Activated T-helper 1 cell treated with Interleukin-2 at 50 U/mL for 16 hours (primary cell): ENCODE measurements at places on chromosomes 1 and 21.

GRCh38 chr1:5456090-5456811 lies 536.0 kb downstream of the NPHP4 start:
- no peak for DNase-seq

DNA sequence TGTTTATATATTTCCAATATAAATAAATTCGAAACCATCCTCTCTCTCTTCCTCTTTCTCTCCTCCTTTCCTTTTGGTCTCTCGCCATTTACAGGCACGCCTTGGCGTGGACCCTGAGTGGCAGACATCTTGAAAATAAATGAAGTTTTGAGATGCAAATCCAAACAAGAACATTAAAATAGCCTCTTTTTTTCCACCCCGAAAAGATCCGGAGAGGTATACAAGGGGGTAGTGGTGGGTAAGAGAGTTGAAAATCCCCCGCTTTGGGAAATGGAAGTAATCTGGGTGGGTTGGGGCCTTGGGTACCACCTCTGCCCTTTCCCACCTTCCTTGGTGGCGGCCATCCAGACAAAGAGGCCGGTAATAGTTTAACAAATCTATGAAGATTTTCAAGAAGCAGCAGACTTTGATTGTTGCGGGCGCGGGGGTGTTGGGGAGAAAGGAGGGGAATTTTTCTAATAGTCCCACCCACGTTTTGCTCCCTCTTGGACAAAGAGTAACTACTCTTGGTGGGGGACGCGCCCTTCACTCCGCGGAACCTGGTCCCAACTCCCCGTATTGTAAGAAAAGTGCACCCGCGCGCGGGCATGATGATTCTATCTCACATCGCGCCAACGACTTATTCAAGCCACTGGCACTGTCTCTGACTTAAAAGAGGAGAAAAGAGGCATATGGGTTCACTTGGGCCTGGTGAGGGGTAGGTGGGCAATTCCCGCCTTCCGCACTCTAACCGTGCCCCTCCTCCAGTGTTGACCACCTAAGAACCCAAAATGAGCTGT lies 4.0 kb upstream of the FOXD3 start:
- no peak for DNase-seq

GRCh38 chr1:54401799-54402198 lies 4.4 kb downstream of the SSBP3 start:
- no peak for DNase-seq

DNA sequence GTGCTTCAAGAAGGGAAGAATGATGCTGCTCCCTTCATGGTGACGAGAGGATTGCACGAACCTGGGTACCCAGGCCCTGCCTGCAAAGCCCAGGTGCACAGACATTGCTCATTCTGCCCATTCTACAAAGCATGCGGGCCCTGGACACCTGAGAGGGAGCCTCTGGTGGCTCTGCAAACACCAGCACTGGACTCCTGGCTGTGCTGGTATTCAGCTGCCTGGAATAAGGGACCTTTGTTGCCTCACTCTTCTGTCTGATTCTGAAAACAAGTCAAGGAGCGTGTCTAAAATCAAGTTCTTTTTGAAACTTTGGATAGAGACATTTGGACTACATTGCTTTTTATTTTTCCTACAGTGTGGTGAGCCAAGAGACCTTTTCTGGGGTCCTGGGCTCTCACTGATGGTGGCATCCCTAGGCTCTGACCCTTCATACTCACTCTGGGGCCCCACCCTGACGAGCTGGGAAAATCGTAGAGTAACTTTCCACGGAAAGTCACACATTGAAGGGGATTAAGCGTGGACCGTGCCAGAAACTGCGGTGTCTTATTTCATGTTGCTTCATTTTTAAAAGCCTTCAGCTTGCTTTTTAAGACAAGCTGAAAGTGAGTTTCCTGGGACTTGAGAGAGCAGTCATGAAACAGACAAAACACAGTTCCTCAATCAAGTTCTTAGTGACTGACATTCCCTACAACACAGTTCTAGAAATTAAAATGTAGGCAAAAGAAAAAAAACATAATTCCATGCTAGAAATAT lies 24.0 kb downstream of the ABCA4 start:
- no peak for DNase-seq

DNA sequence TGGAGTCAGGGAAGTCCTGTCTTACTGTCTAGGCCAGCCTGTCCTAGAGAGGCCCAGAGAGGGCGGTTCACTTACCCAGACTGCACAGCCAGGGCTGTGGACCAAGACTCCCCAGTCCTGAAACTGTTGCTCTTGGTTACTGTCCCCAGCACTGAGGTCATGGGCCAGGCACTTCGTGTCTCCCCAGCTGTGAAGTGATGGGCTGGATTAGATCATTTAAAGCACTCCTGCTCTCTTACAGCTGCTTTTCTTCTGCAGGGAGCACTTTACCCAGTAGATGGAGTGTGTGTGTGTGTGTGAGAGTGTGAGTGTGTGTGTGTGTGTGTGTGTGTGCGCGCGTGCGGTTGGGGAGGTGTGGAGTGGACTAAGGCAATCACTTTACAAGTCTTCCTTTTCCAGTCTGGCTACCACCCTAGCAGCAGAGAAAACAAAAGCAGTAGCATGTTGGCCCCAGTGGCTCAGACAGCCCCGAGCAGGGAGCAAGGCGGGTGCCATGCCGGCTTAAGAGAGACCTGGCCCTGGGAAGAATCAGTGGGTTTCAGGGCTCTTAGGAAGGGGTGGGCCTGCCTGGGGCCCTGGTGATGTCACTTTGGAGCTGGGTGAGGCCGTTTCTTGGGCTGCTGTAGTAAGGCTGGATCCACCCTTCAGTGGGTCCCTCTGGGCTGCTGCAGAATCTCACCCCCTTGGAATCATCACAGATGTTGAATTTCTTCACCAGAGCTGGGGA lies 2.4 kb downstream of the SPSB1 start:
- no peak for DNase-seq

DNA sequence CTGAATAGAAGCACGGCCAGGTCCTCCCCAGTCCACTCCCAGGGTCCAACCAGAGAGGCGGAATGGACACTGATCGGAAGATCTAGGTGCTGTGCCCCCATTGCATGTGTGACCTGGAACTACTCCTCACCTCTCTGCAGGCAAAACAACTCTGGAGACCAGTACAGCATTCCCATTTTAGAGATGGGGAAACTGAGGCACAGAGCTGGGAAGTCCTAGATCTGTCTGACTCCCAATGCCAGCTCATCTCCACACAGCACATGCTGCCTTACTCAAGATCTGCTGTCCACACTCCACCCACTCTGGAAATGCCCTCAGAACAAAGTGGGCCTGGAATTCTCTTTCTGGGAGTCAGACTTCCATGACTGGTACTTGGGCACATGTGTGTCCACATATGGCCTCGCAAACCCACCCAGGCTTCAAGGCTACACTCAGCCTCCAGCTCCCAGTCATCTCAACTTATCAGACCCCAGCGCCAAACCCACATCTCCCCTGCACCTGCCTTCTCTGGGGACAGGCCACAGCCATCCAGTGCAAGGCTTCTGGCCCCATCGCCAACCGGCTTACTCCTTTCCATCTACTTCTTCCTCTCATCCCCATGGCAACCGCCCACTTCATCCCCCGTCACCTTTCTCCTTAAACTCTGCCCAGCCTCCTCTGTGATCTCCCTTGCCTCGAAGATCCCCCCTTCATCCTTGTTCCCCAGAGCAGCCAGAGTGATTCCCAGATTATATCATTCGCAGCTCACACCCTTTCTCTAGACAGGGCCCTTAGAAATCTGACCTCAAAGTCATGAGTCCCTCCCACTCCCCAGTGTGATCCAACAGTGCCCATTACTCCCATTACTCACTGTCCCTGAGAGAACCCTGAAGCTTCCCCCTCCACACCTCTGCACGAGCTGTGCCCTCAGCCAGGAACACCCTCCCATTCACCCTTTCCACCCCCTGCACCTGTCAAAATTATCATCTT lies 2.7 kb downstream of the COL8A2 start:
- DNase-seq = no peak

DNA sequence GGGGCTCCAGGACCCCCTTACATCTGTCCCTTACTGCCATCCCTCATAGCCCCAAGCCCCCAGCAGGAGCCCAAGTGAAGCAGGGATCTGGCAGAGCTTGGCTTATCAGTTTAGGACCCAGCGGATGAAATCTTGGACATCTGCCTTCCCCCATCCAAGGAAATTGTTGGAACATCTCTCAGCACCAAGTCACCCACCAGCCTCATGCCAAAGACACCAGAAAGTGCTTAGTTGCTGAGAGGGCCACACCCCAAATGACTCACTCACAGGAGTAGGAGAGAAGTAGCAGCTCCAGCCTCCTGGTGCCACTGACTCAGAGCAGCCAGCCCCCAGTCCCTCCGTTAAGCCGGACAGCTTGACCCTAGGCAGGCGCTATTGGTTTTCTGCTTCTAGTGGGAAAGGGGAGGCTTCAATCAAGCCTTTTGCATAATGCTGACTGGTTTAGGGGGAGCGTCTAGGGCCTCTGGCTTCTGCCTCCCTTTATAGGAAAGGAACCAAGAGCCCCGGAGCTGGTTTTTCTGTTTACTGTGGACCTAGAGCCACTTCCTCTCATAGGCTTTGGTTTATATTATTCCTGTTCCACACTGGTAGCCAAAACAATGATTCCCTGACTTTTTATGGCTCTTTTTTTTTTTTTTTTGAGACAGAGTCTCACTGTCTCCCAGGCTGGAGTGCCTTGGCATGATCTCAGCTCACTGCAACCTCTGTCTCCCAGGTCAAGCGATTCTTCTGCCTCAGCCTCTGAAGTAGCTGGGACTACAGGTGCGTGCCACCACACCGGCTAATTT lies 114.2 kb upstream of the IPO9 start:
- no peak for DNase-seq

DNA sequence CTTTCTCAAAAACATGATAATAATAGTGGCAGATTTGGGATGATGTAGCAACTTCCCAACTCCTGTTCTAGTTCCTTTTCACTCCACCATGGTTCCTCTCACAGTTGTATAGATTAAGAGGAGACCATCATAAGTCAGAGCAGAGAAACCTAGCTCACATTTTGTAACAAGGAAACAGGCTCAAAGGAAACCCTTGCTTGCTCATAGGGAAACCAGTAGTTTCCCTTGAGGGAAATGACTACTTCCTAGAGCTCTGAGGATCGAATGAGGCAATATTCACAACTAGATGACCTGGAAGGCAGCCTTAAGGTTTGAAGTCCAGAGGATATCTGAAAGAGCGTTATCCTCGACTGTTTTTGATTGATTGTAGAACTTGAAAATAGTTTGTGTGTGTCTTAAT lies 76.1 kb upstream of the C8B start:
- no peak for DNase-seq

DNA sequence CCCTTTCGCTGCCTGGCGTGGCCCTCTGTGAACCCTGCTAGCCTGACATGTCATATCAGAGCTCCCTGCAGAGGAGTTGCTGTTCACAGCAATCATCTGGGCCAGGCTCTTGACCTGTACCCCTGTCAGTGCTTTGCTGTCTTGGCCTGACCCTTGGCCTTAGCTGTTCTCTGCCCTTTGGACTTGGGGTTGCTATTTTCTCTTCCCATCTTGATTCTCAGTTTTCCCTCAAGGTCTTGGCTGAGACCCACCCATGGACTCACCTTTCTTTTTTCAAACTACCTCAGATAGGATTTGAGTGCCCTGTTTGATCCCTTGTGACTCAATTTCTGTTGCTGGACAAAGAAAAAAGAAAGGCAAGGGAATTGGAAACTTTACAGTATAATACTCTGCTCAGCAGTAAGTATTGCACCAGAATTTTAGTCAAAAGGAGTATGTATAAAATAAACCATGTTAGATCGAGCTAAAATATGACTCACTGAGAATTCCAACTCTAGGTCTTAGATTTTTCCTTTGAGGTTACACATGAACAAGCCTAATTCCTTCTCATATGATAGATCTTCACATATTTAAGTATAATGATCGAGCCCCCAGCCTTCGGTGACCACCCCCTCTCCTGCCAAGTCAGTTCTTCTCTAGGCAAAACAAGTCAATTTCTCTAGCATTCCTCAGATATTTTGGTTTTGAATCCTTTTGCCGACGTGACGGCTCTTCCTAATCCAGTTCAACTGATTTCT lies 110.5 kb downstream of the NGF start:
- DNase-seq = no peak

DNA sequence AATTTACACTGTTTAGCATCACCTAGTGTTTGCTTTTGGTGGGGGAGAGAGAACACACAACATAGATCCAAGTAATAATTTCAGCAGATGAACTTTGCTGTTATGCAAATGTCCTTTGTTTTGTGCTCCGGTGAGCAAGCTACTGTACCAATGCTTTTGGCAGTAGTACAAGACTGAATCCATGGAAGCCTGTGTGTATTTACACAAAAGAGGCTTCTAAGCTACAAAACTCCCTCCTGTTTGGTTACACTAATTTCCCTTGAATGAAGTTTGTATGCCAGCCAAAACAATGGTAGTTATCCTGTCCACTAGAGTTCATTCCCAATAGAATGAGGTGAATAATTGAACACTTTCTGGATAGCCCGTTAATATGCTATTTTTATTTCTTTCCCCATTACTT lies 320.5 kb downstream of the KCTD3 start:
- DNase-seq = no peak

DNA sequence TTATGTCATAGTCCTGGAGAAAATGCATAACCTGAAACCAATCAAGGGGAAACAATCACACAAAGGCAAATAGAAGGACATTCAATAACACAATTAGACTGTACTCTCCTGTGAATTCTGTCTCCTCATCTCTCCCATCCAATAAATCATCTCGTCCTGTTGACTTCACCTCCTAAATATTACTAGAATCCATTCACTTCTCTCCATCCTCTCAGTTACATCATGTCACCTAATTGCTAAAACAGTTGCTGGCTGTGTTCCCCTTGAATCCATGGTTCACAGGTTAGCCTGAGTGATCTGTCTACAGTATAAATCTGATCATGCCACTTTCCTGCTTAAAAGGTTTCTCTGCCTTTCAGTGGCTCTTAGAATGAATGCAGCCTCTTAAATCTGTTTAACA lies 220.2 kb downstream of the TGFB2 start:
- no peak for DNase-seq

GRCh38 chr1:156860113-156860627 lies 495 bp upstream of the NTRK1 start:
- DNase-seq = peak; percentile 30

- DNase-seq = no peak
Observed at GRCh38 chr1:158046715-158047510, 53.5 kb downstream of the KIRREL1 start.

DNA sequence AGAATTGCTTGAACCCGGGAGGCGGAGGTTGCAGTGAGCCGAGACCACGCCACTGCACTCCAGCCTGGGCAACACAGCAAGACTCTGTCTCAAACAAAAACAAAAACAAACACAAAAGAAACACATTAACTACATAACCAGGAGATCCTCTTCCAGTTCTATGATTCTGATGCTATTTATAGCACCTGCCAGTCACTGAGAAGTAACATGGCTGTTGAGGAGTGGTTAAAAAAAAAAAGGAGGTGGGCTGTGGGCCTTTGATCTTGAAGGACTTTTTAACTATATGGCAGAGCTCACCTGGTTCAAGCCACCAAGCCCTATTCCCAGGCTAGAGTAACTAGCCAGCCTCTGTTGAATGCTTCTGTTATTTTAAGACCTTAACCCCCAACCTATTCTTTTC lies 148.8 kb downstream of the ZBTB18 start:
- no peak for DNase-seq

DNA sequence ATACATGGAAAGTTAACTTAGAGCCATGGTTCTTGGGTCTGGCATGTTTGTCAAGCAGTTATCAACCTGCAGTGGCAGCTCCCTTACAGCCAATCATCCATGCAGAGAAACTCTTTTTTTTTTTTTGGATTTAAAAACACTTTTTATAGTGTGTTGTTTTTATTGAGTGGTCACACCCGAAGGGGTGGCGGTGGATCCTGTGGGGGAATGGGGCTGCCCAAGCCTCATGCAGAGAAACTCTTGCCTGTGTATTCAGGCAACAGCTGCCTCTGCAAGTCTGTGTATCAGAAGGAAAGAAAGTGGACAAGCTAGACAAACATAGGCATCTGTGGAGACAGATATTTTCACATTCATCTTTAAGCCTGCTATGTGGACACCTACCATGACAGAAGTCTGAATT lies 104.8 kb downstream of the GLUL start:
- DNase-seq = no peak
